ENCODE measurements at places on chromosomes 5 and 9. TPM values are rescaled to one million over a fixed set of nuclear protein-coding genes. Genes with fewer than 3 reads are reported as not detected.

Gene ARID3C
- 0.18 TPM for polyA plus RNA-seq

Gene PNPLA7
- polyA plus RNA-seq: not detected

DNA sequence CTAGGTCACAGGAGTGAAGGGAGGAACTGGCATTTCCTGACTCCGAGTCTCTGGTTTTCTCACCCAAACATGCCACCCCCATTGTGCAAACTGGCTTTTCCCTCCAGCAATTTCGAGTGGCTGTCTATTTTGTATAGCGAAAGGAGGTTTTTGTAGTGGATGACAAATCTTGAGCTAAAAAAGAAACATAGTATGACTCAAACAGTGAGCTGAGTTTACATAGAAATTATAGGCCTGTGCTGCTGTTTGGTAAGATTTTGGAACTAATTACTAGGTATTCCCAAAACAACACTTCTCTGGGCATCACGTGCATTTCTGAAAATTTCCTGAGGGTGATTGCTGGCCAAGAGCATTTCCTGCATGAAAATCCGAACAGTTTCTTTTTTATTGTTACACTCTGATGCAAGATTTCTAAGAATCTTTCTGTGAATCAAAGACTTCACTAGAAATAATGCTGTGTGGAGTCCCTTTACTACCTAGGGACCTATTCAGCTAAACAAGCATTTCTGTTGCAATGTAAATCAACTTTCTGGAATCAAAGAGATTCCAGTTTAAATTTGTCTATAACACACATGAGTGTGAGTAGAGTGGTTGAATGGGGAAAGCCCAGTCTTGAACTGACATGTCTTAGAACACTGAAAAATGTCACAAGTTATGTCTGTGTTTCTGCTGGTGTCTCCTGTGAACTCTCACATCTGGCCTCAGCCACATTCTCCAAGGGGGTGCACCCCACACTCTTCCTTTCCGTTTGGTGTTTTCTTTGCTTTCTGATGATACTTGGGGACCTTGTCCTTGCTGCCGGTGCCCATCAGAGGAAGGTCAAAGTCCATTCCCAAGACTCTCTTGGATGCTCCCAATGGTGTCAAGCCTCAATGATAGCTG is 33.3 kb upstream of the DAPK1 start:
- no peak for DNase-seq

DNA sequence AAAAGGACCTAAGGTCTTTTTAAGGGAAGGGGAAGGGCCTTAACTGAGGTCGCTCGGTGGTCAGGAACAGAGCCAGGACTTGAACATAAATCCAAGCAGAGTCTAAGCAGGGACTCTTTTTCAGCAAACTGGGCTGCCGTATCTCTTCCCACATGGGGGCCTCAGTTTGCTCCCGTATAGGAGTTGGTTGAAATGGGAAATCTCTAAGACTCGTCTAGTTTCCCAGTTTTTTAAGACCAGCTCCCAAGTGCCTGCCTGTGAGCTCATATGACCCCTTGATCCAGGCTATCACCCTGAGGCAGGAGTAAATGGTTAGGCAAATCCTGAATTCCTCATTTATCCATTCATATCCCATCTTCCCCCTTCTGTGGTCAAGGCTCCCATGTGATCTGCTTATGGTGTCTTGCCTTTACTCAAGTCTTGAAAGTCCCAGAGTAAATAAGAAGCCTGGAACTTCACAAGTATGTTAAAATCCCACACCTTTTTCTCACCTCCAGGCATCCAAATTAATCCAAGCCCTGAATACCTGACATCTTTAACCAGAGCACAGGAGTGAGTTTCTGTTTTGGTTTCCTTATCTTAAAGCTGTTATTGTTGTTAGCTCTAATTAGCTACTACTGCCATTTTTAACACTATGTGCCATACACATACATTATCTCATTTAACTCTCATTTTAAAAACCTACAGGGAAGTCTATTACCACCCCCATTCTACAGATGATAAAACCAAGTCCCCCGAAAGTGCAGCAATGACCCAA is 3.0 kb downstream of the ARSI start:
- no peak for DNase-seq

DNA sequence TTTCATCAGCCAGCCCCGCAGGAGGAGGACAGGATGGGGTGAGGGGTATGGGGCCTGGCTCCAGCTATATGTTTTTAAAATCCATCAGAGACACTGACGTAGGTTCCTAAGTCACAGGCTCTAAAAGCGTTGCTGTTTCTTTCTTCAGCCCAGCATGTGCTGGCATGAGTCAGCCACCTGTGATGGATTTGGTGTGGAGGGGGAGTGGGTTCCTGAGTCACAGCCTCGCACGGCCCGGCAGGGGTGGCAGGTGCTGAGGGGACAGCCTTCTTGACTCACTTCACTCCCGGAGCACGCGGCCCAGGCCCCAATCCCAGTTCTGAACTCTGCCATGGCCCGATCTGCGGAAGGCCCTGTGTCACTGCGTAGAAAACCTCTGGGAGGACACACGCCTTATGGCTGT is 38.8 kb upstream of the RPL26L1 start:
- no peak for DNase-seq

DNA sequence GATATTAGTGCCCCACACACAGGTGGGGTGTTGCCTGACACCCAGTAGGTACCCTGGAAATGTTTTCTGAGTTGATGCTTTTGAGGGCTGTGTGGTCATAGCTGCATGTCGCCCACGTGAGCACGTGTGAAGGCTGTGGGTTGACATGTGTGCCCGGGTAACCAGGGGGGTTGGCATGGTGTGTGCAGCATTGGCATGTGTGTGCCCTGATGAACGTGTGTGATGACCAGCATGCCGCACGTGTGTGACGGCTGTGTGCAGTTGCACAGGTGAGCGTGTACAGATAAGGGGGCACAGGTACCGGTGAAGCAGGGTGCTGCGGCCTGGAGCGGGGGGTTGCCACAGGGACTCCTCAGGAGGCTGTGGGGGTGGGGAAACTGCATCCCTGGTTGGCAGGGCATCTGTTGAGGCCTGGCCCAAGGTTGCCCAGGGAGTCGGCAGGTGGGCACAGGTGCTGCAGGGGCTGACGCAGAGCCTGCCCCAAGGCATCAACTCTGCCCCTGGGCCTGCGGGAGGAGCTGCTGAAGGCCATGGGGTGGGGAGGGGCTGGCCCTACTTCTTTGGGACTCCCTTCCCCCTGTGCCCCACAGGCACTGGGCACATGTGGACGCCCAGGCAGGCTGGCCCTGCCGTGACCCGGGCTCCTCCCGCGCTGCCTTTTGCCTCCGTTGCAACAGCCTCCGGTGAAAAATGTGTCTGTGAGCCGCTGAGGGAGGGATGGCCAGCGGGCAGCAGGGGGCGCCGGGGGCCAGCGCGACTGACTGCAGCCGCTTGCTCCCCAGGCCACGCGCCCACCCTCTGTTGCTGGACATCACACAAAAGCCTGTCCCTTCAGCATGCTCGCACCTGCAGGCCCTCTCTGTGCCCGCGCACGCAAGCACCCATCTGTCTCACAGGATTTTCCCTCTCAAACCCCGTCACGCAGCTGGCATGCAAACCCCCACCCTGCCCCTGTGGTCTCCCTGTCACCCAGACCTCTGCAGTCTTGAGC is 2.2 kb downstream of the UNC5A start:
- DNase-seq: no peak

GRCh38 chr5:145246961-145247744 is 588.0 kb downstream of the PRELID2 start:
- no peak for DNase-seq
